ENCODE measurements at places on chromosomes 12 and 14.

DNA sequence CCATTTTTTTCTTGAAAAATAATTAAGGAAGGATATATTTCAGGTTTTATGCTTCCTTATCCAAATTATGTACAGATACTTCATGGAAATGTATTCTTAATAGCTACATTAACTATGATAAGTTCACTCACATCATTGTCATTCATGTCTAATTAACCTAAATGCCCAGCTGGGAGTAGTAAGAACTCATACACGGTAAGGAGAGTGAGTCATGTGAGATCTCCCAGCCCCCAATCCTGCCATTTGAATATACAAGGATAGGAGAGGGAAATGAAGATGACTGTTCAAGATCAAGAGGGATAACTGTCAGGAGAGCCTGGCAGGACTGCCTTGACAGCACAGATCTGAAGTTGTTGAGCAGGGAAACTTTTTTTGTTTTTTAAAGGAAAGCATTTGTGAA, 343.4 kb upstream of the USP15 start:
- DNase-seq: no peak

- DNase-seq: no peak
These were observed 1.9 kb downstream of the LRRK2 start for GRCh38 chr12:40226705-40227104.

GRCh38 chr12:19710811-19711793, 271.8 kb downstream of the AEBP2 start:
- DNase-seq: no peak

DNA sequence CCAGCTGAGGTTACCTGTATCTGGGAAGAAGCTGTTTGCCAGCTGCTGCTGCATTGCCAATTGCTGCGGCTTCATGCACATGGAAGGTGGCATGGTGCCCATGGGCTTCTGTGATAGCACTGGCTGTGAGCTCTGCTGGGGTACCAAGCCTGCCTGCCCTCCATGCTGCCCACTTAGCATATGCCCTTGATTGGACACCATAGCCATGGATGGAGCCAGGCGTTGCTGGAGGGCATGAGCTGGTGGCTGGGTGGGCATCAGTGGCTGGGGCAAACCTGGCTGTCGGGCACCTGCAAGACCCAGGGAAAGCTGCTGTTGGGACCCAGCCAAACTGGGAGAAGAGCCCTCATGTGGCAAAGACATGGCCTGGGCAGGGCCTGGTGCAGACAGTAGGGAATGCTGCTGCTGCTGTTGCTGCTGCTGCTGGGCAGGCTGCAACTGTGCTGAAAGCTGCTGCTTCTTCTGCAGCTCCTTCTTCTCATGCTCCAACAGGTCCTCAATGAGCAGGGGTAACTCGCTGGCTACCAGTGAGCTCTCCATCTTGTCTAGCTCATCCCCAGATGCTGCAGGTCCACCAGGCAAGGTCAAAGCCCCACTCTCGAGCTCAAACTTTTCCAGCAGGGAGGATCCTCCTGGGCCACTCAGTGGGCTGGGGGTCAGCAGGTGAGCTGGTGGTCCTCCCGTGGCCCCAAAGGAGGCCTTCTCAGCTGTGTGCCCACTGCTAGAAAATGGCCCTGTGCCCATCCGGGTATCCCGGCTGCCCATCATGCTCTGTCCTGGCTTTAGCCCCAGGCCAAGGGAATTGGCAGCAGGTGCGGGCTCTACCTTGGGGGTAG, 18.8 kb upstream of the PRKAG1 start:
- DNase-seq: no peak

DNA sequence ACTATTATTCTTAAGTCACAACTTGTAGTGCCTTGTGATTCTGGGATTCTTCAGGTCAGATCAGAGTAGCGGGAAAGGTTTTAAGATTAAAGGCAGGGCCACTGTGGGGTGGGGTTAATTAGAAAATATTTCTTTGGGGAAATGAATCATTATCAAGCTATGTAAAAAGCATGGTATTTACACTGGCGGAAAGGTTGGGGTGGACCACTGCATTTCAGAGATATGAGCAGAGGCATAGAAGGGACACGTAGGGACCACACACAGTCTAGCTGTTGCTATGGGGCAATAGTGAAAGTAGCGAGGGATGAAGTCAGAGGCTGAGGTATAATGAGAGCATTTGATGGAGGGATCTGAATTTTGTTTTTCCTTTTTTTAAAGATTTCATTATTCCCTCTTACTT, 31.7 kb upstream of the KCNH3 start:
- no peak for DNase-seq
